ENCODE measurements at places on chromosomes 12 and 14.

- DNase-seq, result no peak
Observed at GRCh38 chr12:23083267-23083666, 458.3 kb downstream of the ETNK1 start.

GRCh38 chr12:46049665-46050064 lies 59.3 kb upstream of the SCAF11 start:
- no peak for DNase-seq

- DNase-seq, result no peak
Observed at GRCh38 chr14:38868399-38869290, 234.4 kb downstream of the SEC23A start.

- DNase-seq, result no peak
Observed at GRCh38 chr12:94269316-94269999, 121.1 kb downstream of the PLXNC1 start.

GRCh38 chr12:123126294-123127181 lies 24.4 kb downstream of the PITPNM2 start:
- peak; percentile 95 for DNase-seq

- DNase-seq, result no peak
Observed at GRCh38 chr14:32542507-32542906, 213.4 kb downstream of the AKAP6 start.

Measured in HTR-8/SVneo (cell line).